ENCODE measurements at places on chromosomes 16 and 17.

DNA sequence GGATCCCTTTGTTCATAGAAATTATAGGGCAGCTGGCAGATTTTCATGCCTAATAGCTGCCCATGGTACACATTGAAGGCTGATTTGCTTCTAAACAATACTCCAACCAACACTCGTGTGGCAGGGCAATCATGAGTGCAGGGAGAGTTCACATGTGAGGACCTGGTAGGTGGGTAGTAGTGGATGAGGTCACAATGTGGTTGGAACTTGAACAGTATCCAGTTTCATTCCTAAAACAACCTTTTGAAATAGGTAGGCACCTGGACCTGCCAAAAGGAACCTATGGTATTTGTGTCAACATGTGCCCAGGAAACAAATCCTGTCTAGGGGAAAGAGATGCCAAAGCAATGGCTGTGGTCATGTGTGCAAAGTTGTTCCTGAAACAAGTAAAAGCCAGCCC lies 32.8 kb downstream of the CCL4 start:
- no peak for DNase-seq

DNA sequence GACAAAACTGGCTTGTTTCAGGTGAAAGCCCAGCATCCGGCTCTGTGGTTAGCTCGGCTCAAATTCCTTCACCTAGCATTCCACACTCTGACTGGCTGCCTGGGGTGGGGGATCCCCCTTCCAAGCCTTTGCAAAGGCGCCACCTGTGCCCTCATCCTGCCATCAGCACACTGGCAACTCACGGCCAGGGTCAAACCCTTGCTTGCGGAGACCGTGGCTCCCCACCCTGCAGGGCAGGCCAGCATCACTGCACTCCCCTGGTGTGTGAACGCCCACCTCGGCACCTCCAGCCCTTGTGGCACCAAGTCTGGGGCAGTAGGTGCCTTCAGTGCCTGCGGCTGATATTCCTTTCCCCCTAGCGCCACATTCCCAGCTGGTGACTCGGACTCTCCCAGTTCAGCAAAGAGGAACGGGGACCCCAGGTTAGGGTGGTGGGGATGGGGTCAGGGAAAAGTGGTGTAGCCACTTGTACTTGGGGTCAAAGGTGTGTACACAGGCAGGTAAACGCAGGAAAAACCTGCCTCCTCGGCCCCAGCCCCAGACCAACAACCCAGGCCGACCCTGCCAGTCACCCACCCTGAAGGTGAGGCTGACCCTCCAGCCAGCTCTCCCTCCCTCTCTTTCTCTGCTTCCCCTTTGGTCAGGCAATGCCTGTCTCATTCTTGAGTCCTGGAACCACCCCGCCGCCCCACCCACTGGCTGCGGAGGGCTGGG lies 1.1 kb downstream of the FLII start:
- no peak for DNase-seq

- peak; percentile 96 for DNase-seq
Measured at GRCh38 chr17:71828182-71828596, 292.6 kb upstream of the SOX9 start.

- no peak for DNase-seq
Measured at GRCh38 chr17:4956493-4957061, 5.7 kb downstream of the ENO3 start.

DNA sequence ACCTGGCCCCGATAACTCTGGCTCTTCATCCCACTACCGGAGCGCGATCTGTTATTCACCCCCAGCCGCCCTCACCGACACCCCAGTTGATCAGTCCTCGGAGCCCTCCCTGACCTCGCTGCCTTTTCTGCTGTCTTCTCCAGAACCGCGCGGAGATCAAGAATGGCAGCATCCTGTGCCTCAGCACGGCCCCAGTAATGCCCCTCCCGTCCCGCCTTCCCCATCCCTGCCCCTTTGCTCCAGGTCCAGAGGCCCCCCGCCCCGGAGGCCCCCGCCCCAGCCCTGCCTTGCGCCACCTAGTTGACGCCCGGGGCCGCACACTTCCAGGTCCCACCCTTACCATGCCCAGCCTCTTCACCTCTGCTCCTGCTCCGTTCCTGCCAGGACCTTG lies 872 bp downstream of the ELMO3 start:
- DNase-seq: no peak

DNA sequence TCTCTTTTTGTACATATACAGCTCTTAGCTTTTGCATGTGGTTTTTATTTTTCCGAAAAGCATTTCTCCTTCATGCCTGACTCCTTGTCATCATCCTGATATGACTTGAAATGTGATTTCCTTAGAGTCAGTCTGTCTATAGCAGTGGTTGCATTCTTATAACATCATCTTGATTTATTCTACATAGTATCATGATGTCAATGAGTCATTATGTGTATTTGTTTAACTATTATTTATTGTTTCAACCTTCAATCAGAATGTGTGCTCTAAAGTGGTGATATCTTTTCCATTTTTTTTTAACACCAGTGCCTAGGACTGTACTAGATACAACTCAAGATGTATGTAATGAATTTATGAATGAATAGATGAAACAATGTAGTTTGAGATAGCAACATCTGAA lies 354.9 kb upstream of the CDH8 start:
- no peak for DNase-seq

- DNase-seq: peak; percentile 9
Measured at GRCh38 chr17:40779181-40779909, 3.0 kb downstream of the KRT27 start.

- no peak for DNase-seq
Measured at GRCh38 chr16:51244887-51245657, 94.0 kb upstream of the SALL1 start.

DNA sequence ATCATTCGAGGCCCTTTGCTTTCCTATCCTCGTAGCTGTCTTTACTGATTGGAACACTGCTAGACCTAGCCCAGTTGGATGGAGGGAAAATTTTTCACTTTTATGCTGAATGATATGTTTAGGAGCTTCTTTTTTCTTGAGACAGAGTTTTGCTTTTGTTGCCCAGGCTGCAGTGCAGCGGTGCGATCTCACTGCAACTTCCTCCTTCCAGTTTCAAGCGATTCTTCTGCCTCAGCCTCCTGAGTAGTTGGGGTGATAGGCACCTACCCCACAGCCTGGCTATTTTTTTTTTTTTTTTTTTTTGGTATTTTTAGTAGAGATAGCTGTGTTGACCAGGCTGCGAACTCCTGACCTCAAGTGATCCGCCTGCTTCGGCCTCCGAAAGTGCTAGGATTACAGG lies 17.3 kb upstream of the PSMC5 start:
- DNase-seq: no peak

DNA sequence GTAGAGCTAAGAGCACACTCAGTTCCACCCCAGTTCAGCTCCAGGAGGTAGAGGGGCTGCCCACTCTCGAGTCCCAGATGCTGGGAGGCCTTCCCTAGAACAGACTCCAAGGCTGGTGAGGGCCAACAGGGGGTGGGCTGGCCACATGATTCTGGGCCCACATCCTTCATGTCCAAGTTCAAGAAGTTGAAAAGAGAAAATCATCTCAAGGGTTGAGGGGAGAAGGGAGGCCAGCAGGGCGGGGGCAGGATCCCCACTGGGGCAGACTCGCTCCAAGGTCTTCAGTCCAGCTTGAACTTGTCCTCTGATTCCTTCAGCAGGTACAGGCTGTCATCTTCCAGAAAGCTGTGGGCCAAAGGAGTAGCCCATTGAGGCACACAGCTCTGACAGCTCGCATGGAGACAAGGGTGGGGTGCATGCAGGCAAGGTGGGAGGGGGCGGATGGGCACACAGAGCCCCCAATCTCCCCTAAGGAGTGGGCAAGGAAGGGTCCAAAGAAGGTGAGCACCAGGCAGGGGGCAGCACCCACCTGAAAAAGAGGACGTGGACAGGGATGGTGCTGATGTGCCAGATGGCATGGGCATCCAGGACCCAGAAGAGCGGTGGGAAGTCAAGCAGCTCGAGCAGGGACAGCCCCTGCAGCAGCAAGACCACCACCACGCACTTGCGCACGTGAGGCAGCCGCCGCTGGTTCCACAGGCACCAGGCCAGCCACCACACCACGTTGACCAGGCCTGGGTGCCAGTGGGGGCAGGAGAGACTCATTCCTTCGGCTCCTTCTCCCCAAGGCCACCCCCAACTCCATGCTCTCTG lies 4.5 kb downstream of the PNMT start:
- DNase-seq: no peak

- DNase-seq: no peak
Measured at GRCh38 chr16:58018803-58019202, 6.8 kb upstream of the MMP15 start.

DNA sequence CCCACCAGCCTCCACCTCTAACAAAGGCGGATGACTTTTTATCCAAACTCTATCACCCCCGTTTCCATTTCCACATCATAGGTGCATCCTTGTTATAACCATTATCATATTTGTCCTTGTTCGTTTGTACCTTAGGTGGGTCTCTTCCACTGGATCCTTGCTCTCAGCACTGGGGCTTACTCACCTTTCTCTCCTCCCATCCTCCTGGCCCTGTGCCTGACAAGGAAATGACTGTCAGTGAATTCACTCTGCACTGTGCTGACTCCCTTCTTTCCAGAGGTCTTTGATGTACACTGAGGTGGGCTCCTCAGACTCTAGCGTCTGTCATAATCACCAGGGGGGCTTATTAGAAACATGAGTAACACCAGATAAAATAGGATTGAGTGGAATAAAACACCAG lies 3.1 kb downstream of the GSG1L2 start:
- DNase-seq: no peak

DNA sequence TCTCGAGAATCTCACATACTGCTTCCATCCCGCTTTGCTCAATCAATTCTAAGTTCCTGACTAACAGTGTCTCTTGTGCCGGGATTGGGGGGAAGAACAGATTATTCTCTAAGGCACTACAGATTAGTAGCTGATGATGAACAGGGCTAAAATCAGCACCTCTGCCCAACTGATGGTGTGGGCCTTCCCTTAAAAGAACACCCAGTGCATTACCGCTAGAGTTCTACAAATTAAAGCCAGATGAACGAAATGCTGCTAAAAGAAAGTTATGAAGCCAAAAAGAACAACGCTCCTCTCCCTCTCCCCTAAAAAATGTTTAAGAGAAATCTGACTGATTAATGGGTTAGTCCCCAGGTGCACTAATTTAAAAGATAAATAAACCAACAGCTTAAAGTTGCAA lies 4.4 kb downstream of the CDC27 start:
- no peak for DNase-seq

DNA sequence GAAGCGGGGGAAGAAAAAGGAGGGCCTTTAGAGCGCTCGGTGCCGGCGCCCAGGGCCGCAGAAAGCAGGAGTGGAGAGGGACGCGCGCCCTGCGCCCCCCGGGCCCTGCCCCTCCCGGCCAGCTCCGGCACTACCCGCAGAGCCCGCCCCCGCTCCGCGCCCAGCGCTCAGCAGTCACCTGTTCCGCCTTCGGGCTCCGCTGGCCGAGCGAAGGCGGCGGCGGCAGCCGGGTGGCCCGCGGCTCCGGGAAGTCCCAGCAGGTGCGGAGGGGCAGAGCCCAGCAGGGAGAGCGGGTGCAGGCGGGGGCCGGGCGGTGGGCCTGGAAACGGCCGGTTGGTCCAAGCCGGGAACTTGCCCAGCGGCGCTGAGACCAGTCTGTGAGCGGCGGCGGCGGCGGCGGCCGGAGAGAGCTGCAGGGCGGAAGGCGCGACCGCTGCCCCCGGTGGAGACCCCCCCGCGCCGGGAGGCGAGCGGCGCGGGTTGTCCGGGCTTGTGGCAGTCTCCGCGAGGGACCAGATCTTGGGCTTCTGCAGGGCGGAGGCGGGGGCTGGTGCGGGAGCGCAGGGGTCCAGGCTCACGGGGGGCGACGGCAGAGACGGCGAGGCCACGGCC lies 2.2 kb downstream of the IRX3 start:
- no peak for DNase-seq

GRCh38 chr17:76124582-76125390 lies 16.3 kb downstream of the FOXJ1 start:
- DNase-seq: no peak

DNA sequence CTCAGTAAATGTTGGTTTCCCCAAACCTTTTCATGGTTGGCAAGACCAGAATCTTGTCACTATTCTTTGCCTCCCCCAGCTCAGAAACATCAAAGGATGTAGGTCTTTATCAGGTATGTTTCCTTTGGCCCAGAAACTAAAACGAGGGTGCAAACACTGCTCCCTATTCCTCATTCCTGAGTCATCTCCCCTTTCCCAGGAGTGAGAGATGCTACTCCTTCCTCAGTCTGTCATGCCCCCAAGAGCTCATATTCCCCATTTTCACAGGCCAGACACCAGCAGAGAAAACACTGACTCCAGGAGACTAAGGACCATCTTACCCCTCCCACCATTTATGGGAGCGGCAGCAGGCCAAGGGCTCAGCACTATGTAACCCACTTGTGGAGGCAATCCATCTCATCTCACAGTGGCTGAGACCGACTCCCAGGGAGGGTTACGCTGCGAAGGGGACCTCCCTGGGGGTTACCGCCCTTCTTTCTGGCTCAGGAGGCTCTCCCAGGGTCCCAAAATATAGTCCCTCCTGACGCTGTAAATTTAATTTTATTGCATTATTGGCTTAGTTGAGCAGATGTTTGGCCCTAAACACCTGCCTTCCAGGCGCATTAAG lies 1.5 kb downstream of the GEMIN4 start:
- no peak for DNase-seq

- no peak for DNase-seq
Measured at GRCh38 chr16:84916178-84916577, 95.2 kb downstream of the ZDHHC7 start.

DNA sequence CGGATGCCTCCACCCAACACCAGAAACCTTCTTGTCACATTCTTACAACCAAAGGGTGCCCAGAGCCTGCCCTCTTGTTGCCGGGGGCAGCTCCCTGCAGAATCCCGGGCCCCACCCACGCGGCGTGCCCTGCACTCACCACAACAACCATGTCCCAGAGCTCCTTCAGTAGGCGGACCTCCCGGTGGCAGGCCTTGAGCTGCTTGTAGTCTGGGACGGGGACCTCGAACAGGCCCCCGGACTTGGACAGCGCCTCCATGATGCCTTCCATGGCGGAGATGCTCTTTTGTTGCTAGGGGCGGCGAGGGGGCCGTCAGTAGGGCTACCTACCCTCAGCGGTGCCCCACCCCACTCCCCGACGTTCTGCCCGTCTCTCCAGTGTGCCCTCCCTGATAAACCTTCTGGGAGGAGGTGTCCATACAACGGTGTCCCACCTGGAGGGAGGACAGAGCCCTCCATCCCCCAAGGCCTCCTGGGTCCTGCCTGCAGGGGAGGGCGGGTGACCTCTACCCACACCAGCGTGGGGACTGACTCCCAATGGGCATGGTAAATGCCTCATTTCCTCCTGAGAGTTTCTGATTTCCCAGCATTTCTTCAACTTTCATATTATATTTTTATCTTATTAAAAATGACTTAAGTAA lies 52.2 kb downstream of the DNAH17 start:
- DNase-seq: no peak

- no peak for DNase-seq
Measured at GRCh38 chr16:75250089-75250808, 1.2 kb downstream of the BCAR1 start.

Measured in spinal cord (tissue), 10 donors.